ENCODE measurements at places on chromosomes 4 and X.

DNA sequence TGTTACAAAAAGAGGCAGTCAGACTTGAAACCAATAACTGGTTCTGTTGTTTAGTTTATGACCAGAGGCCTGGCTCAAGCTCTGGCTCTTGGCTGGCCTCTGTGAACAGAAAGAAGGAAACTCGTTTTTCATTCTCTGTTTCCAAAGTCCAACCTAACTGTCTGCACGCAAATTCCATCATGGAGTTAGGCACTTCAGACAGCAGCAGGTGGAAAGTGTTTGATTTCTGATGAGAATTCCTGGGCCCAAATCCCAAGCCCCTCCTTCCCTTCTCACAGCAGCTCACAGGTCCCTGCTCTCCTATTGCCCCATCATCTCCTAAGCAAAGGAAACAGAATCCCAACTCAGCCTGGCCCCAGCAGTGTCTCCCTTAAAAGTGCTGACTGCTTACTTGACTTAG lies 42.8 kb upstream of the FGF16 start:
- DNase-seq, result no peak

DNA sequence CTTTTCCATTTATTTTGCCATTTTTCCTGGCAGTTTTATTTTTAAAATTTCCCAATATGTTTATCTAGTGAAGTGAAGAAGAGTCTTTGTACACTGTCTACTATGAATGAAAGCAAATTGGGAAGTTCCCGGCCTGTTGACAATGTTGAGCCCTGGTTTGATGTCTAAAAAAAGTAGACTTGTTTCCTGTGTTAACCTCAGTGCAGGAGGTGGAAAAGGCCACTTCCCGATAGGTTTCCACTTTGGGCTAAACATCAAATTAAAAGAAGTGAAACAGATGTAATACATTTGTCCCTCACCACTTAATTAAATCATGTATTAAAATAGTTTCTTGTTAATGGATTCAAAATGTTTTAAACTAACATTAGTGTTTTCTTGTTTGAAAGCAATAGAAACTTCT lies 30.0 kb downstream of the BBS12 start:
- no peak for DNase-seq

GRCh38 chrX:10929747-10930146 lies 181.4 kb upstream of the HCCS start:
- DNase-seq, result no peak

DNA sequence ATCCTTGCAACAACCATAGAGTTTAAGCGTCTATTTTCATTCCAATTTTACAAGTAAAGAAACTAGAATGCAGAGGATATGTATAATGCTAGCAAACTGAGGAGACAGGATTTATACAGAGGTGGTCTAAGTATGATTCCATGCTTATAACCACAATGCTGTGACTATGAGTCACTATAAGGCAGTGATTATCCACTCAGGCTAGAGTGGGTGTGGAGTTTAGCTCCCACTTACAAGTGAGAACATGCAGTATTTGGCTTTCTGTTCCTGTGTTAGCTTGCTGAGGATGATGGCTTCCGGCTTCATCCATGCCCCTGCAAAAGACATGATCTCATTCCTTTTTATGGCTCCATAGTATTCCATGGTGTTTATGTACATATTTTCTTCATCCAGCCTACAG lies 41.6 kb upstream of the EDA2R start:
- DNase-seq, result no peak

- DNase-seq, result no peak
These were observed 71.3 kb upstream of the PDHA1 start for GRCh38 chrX:19272452-19272851.

DNA sequence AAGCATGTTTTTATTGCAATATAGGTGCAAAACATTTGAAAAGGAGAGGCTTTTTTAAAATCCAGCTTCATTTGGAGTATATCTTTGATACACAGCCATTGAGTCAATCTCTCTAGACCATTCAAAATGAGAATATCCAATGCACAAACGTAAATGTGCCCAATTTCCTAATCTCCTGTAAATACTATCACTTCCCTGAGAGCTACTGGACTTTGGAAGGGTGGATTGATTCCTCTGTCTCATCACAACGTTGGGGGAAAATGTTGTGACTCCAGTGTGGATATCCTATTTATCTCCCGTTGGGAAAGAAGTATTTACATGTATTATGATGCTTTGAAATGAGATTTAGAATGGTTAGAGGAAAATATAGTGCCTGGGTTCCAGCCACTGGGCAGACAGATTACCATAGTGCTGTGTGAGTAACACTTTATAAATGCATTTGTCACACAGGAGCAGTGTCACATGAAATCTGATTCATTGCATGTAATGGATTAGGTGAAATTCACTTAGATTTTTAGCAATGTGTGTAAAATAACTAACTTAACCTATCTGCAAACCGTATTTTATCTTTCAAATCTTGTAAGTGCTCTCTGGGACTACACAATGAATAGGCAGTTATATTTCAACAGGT lies 64.4 kb upstream of the VCX3A start:
- DNase-seq, result no peak

Measured in CD4-positive, alpha-beta T cell treated with Interleukin-6 for 4 hours (primary cell).